Stimulated activated CD4-positive, alpha-beta T cell treated with anti-CD3 and anti-CD28 coated beads, Interleukin-15, amount 100 ng/mL, for 1 hour (primary cell): ENCODE measurements at places on chromosomes 7 and 10.

- DNase-seq = no peak
These were observed 32.7 kb downstream of the ADAP1 start for GRCh38 chr7:921581-922333.

DNA sequence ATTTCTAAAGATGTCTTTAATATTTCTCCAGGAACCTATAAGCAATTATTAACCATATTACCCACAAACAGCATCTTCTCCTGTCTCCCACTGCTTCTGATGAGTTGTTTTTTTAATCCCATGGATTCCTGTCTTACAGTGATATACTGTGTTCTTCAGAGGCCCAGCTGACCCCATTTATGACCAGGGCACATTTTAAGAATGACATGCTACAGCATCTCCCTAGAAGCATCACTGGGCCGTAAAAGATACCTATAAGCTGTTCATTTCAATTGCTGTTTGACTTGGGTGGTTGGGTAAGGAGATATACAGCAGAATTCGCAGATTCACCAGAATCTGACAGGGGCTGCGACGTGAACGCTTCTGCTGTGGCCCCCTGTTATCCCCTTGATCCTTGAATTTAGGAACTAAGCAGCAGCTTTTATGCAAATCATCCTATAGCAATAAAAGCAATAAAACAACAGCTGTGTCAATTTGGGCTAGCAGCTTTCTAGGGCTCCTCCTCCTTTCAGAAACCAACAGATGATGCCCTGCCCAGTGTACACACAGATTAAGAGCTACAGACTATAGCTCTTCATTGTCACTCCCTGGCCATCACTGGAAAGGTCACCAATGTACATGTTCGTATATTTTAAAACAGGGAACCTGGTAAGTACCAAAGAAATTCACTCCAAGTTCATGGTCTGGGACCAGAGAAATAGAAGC lies 86.8 kb downstream of the CPEB3 start:
- no peak for DNase-seq

DNA sequence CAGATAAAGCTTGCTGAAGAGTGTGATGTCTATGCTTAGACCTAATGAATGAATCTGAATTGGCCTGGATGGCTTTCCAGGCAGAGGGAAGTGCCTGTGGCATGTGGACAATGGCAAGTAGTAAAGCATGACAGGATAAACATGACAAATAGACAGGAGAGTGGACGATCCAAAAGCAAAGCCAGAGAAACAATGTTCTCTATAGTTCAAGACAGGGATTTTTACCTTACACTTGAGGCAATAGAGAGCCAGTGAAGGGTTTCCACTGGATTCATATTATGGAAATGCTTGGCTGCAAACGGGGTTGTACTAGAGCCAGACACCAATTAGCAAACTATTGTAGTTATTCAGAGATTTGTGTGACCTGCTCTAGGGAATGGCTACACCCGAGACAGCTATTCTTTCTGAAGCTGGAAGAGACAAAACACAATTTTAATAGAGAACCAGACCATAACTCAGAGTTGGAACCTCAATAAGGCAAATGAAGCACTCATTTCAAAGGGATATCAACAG lies 2.3 kb downstream of the AGMO start:
- DNase-seq = no peak

DNA sequence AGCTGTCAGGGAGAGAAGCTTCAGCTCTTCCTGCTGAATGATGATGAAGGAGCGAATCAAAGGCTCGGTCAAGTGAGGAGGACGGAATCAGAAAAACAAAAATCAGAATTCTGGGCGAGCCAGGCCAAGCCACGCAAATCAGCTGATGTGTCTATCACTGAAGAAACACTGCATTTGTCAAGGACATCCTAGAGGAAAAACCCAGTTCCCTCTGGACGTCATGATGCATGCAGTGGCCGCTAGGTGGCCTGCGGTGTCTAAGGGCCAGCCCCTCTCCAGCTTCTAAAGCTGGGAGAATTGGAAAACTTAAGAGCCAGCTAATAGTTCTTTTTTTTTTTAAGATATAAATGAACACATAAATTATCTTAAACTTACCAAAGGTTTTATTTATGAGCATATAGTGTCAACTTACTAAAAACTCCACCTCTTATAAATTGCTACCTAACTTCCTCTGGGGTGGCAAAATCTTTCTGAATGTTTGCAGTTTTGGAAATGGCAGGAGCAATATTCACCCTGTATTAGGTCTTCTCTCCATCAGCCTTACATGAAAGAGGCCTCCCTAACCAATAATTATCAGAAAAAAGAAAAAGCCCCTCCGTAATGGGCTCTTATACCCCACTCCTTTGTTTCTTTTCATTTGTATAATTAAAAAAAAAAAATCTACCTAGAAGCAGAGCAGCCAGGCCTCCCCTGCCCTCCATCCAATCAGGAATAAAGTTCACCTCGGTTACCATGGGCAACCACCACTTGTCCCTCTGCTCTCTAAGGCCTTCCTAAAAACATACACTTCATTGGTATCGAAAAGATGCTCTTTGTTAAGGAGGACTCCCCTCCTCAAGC lies 186.8 kb downstream of the USP6NL start:
- DNase-seq = no peak

- no peak for DNase-seq
These were observed 81.3 kb downstream of the INSYN2A start for GRCh38 chr10:127115100-127115499.

DNA sequence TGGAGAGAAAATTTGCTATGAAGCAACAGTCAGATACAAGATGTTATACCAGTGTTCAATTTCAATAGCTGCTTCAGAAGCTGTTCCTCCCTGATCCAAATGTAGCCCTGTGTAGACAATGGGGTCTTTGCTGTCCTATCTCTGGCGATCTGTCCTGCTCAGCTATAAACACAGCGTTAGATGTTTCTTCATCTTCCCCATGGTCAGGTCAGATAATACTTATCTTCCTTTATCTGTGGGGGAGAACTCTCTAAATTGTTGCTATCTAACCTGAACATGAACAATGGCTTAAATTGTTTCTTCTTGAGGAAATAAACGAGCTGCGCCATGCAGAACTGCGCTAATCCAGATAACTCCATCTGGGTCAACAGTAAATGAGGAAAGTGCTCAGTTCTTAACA lies 15.6 kb upstream of the KIAA1217 start:
- no peak for DNase-seq

DNA sequence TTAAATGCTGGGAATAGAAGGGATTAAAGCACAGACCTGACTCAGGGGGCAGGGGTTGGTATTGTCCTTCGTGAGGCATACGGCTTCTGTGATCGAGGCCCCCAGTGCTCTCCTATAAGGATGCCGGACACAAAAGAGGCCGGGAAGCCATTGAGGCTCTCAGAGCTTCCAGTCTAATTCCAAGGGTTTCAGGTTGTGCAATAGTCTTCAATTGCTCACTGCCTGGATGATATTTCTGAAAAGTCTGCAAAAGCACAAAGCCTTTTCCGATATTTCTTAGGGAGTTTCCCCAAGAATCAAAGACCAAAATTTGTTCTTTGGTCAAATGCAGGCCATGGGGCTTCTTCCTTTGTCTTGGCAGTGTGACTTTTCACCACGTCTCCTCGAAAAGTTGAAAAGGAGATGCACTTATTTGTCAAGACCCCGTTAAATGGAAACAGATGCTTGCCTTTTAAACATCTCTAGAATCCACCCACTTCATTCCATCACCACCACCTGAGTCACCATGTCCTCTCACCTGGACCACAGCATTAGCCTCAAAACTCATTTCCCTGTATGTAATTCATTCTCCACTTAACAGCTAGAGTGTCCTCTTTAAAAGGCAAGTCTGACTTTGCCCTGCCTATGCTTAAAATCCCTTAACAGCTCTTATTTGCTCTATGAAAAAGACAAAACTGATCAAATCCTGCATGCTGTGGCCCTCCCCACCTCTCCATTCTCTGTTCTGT lies 134.8 kb upstream of the NAMPT start:
- DNase-seq = no peak

DNA sequence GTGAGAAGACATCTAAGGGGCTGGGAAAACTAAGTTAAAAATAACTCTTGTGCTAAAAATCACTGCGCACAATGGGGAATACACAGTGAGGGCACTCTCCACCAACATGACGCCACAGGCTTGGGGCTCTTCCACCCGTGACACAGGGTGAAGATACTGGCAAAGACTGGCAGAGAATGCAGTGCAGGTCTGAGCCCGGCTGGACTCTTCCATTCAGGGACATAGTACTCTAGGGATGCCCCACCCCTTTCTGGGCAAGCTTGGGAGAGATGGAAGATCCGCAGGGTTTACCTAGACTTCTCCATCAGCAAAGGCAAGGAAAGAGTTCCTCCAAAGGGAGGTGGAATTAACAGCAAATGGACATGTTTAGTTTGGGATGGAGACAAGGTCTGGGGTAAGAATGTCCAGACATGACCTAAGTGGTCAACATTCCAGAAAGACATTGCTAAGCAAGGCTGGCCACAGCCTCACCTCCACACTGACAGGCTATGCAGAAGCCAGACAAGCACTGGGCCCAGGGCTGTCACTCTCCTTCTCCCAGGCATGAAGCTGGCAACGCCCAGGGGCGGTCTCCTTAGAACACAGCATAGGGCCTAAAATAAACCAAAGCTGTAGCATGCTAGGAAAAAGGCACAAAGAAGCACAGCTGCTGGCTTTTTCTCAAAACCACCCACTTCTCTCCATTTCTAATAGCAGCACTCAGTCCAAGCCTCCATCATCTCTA lies 28.1 kb downstream of the XPNPEP1 start:
- no peak for DNase-seq

DNA sequence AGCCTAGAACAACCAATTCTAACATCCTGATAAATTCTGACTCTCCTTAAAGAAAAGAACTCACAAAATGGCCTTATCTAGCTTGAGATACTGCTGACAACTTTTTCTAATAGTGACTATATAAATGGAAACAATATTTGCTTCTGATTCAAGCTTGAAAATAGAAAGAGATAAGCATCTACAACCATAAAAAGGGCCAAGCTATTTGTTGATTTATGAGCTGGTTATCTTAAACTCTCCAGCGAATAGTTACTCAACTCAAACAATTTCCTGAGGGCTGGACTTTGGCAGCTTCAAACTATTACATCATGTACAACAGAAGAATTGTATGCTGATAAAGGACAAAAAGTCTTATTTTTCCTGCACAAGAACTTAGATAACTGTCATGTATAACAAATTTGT lies 4.6 kb downstream of the USP54 start:
- no peak for DNase-seq

GRCh38 chr10:14904316-14904732 lies 25.7 kb downstream of the SUV39H2 start:
- DNase-seq = no peak

- DNase-seq = no peak
These were observed 279.7 kb downstream of the ARHGAP12 start for GRCh38 chr10:31648966-31649365.

DNA sequence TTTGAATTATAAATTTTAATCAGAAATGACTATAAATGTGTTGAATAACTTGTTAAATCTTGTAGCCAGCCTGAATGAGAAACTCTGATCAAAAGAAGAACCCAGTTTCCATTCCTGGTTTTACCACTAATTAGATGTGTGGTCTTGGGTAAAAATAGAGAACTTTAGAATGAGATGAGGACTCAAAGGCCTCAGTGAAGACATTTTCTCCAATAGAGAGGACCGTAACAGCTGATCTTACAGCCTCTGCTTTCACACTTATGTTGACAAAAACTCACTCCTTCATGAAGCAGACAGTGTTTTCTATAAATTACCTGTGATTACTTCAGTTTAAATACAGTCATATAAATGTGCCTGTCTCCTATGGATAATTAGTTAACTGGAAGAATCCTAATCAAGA lies 200.1 kb upstream of the MEOX2 start:
- no peak for DNase-seq

DNA sequence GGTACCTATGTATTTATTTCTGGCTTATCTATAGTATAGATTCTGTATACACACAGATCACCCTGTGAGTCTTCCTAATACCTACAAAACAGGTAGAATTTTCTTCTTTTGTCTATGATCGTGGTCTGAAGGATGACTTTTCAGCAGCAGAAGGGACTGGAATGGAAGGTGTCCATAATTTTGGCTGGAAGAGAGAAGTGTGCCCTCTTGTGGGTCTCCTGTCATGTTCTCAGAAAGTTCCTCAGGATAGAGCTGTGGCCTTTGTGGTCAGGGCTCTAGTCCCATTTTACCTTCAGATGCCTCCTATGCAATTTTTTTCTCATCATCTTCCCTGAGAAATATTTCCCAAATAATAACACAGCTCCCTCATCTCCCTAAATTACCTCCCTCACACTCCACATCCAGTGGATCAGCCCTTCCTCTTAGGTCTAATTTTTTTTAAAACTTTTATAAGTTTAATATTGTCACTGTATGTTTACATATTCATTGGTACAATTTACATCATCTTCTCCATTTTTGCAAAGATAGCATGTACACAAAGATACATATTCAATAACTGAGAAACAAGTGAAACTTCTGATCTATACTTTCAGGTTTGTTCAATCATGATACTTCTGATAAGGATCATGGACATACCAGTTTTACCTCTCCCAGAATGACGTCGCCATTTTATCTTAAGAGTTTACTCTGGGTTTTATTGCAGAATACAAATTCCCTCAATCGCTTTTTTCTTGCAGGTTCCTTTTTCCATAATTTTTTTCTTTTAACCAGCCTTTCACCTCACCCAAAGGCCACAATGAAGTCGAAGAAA lies 112.7 kb downstream of the REEP3 start:
- DNase-seq = no peak

DNA sequence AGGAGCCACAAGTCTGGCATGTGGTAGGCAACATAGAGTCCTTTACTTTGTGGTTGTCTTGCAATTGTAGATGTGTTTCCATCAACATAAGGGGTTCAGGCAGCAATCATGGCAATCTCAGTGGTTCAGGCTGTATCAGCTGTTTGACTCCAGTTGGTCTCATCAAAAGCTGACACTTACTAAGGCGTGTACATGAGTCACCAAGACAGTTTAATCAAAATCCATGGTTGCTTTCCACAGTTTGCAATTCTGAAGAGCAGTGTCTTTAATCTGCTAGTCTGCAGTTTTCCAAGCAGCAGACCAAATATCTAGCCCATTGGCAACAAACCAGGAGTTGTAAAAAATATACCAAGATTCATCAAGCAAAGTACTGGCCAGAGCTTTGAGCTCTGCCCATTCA lies 210.2 kb downstream of the MDFIC start:
- DNase-seq = no peak

GRCh38 chr7:63899691-63900393 lies 98.8 kb upstream of the ZNF722 start:
- DNase-seq = peak; percentile 69

DNA sequence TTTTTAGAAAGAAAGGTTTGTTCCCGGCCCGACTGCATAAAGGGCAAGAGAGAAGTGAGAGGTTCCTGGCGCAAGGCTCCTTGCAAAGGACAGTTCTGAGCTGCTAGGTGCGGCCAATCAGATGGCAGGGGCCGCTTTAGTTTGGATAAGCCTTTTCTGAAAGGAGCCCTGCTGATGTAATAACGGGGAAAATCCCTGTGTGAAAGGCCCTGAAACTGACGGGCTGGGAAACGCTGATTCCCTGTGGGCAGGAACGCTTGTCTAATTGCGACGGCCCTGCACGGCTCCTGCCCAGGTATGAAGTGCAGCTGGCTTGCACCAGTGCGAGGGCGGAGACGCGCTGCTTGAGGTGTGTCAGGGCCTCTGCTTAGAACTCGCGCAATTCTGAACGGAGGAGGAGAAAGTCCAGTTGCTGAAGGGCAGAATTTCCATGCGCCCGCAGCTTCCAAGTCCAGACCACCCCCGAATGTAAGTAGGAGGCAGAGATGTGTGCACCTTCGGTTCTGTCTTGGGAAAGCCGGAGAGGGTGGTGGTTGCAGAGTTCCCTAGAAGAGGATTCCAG lies 30.5 kb downstream of the TACC2 start:
- no peak for DNase-seq

GRCh38 chr7:138665249-138665648 lies 35.9 kb downstream of the SVOPL start:
- no peak for DNase-seq
